ENCODE measurements at places on chromosomes 3 and 15.

GRCh38 chr3:176120507-176120906, 1076.8 kb downstream of the TBL1XR1 start:
- no peak for DNase-seq

- no peak for DNase-seq
Observed at GRCh38 chr15:62553911-62554563, 389.0 kb upstream of the C2CD4B start.

GRCh38 chr15:34606545-34606944, 23.1 kb upstream of the GOLGA8B start:
- DNase-seq = no peak

DNA sequence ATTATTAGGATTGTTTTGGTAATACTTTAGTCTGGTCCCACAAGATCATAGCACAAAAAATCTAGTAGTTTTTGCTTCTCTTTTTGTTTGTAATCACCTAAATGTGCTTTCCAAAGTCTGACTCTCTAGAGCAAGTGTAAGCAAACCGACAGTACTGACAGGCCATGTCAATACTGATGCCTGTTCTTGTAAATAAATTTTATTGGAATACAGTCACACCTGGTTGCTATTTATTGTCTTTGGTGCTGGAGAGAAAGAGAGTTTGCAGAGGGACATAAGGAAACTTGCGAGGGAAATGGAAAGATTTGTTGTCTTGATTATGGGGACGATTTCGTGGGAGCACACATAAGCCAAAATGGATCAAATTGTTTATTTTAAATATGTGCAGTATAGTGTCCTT, 77.5 kb downstream of the NAALADL2 start:
- no peak for DNase-seq

DNA sequence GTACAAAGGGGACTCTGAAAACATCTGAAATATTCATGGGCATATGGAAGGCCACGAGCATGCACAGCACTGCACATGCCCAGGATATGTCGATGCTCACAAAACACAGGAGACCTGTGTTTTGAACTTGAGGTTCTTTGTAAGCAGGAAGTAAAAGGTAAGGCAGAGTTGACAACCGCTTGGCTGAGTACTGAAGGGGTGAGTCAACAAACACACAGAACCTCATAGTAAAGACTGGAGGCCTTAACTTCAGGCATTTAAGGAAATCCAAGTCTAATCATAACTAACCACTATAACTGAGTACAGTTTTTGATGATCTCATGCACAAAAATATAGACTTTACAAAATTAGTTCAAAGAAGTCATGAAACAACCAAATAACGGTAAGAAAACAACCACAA, 80.6 kb downstream of the MYO9A start:
- DNase-seq = no peak

DNA sequence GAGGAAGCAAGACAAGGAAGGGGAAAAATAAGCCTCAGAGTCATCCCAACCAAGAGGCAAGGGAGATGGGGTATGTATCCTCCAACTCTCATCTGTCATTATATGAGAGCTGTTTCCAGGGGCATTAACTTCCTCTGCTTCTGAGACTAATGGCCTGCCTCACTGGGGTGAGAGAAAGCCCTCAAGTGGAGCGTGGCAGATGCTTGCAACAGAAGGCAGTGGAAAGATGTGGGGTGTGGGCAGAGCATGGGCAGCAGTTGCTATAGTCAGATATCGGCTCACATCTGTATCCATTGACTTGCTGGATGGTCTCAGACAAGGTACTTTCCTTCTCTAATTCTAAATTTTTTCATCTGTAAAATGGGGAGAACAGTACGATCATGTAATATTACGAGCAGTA, 81.7 kb upstream of the PLCL2 start:
- no peak for DNase-seq

DNA sequence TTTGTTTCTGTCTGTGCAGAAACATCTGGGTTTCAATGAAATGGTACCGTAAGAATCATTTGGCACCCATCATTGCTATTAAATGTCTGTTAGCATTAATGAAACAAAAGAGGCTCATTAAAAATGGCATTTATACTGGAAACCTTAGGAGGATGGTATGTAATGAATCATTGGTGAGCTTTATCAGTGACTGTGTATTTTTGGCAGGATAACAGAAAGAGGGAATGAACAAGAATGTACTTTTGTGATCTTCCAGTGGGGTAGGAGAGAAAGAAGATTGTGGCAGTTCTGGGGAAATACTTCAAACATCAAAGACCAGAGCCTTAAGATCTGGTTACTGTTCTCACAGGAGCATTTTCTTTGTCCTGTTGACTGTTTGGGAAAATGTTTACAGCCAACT, 4.7 kb upstream of the DCBLD2 start:
- DNase-seq = no peak

DNA sequence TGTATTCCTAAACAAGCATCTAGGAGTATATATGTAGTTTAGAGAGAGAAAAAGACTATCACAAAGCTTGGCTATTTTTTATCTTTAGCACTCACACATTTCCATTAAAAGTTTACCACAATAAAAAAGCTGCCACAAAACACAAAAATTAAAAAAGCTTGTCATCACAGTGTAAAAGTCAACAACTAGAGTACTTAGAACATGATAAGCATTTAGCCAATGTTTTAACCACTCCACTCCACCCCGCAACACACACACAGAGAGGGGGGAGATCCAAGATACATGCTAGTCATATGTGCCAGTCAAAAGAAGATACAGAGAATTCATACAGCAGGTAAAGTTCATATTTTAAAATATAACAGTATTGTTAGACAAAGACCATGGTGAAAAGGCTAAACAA, 79.7 kb downstream of the STAG1 start:
- no peak for DNase-seq

GRCh38 chr3:34263101-34263621, 464.7 kb downstream of the PDCD6IP start:
- DNase-seq = no peak

- DNase-seq = no peak
Observed at GRCh38 chr3:14918356-14918860, 29.0 kb upstream of the NR2C2 start.

- DNase-seq = no peak
Observed at GRCh38 chr3:144109944-144110343, 138.3 kb downstream of the DIPK2A start.

DNA sequence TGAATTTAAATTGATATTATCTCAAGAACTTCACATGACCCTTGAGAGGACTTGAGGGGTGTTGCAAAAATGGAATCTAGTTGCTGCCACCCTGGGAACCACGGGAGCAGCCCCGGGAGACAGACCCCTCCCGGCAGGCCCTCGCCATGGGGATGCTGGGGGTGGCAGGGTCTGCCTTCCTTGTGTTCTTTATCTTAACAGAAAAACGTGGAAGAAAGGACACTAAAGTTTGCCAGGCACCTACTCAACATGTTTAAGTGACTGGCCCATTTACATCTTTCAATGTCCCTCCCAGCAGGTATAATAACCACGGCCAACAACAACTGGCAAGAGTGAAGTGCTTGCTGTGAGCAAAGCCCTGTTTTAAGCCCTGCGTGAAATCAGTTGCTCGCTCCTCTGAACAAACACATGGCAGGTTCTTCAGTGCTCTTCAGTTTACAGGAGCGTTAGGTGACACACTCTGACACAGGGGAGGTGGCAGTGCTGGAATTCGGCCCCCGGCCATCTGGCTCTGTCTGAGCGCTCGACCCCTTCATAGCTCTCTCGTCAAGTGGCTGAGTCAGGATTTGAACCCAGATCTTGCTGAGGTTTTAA, 112.5 kb downstream of the ASB7 start:
- DNase-seq = peak; percentile 55

GRCh38 chr3:101195951-101196713, 124.2 kb downstream of the IMPG2 start:
- no peak for DNase-seq

DNA sequence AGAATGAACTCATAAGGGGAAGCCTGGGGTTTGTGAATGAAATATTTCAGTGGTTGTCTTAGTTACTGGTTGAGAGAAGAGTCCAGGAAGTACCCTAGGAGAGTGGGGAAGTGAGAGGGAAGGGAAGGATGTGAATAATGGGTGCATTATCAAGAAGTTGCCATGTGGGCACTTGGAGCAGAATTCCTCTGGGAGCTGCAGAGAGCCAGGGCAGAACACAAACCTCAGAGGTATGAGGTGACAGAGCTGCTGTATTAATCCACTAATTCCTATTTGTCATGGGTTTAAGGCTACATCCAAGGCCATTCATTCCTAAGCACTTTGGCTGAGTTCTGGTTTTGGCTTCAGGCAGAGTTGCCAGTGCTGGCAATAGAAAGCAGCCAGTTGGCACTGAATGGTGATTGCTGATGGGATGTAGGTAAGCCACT, 29.0 kb downstream of the NDUFB4 start:
- DNase-seq = no peak

- no peak for DNase-seq
Observed at GRCh38 chr3:152200476-152201420, 68.0 kb upstream of the MBNL1 start.

GRCh38 chr15:35067496-35068347, 17.4 kb downstream of the NANOGP8 start:
- DNase-seq = no peak

- DNase-seq = no peak
Observed at GRCh38 chr3:46603446-46604046, 8.8 kb upstream of the FAM240A start.

GRCh38 chr3:115068799-115069198, 78.3 kb downstream of the ZBTB20 start:
- no peak for DNase-seq

DNA sequence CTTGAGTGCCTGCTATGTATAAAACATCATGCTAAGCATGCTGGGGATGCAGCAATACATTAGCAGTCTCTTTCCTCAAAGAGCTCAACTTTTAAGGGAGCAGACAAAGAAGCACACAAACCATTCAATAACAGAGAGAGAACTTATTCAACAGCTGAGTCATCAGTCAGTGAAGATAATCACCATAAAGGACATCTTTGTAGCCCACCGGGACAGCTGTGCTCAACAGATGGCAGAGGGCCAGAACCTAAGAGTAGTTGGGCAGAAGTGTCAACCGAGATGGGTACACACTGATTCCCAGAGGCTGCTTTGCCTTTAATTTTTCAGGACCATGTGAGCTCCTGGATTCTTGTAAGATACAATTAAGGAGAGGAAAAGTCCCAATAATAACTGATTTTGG, 4.2 kb upstream of the RAB8B start:
- no peak for DNase-seq

GRCh38 chr3:44442596-44443309, 34.7 kb downstream of the ZNF445 start:
- DNase-seq = no peak

GRCh38 chr3:72269475-72269874, 484.5 kb upstream of the PROK2 start:
- no peak for DNase-seq

DNA sequence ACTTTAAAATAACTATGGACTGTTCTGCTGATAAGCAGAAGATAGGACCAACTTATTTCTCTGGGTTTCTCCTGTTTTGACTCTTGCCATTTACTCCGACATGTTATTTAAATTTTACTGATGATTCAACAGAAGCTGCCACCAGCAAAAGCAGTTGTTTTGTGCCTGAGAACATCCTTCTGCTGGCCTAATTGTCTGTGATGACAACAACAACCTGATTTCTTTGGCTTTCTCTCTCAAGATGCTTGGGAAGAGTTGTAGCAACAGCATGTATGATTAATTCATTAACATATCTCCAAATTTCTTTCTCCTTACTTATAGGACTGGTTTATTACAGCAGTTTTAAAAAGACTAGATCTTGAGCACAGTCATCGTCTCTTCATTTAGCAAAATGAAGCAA, 36.9 kb upstream of the DYNC1LI1 start:
- DNase-seq = no peak

GRCh38 chr15:68823561-68823960, 2.9 kb upstream of the ANP32A start:
- DNase-seq = no peak

DNA sequence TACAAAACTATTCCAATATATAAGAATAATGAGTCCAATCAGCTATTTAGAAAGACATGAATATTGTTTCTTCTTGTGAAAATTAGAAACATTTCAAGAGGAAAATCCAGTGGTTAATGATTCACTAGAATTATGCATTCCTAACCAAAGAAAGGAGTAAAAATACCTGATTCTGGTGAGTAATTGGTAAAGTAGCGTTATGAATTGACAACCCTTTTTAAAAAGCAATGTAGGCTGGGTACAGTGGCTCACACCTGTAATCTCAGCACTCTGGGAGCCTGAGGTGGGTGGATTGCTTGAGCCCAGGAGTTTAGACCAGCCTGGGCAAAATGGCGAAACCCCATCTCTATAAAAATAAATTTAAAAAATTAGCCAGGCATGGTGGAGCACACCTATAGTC, 43.3 kb downstream of the TOPAZ1 start:
- no peak for DNase-seq

GRCh38 chr15:100929641-100930042, 10.5 kb downstream of the LRRK1 start:
- no peak for DNase-seq

- DNase-seq = no peak
Observed at GRCh38 chr3:47404955-47405790, 24.4 kb downstream of the PTPN23 start.

- no peak for DNase-seq
Observed at GRCh38 chr15:93020976-93021772, 67.8 kb downstream of the RGMA start.

- DNase-seq = peak; percentile 20
Observed at GRCh38 chr3:127629467-127630403, 750 bp downstream of the PODXL2 start.

GRCh38 chr15:29765234-29765841, 56.9 kb downstream of the TJP1 start:
- peak; percentile 35 for DNase-seq

- DNase-seq = no peak
Observed at GRCh38 chr3:116863270-116863770, 153.7 kb downstream of the TUSC7 start.

GRCh38 chr3:1087066-1087560, 5.7 kb upstream of the CNTN6 start:
- no peak for DNase-seq

GRCh38 chr15:33007303-33007855, 187.1 kb downstream of the FMN1 start:
- no peak for DNase-seq

DNA sequence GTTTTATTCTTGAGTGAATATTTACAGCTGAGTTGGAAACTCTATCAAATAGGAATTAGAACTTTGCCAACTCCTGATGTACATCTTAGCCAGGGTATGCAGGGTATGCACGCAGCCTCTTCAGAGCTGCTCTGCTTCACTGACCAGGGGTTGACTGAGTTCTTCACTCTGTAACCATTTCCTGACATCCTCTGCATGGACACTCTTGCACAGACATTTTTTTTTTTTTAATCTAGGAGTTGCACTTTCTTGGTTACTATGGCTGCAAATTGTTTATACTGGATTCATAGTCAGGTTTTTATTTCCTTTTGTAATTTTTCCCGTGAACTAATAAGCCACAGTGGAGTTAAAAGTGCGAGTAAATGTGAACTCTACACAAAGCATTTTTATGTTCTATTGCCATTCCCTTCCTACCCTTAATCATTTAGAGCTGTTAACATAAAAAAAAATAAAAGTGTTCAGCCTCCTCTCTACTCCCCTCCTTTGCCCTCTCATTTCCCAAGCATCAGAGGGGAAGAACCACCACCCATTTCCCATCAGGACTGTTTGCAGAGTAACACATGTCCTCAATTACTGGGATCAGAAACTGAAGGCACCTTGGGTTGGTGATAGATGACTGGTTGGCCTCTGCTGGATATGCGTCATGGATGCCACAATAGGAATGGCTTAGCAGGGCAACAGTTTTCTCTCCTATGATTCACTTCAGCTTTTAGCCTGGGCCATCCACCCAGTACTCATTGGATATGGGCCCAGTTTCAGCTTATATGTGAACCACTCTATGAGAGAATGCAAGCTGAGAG, 54.0 kb downstream of the DUT start:
- DNase-seq = no peak

GRCh38 chr3:65685621-65686235, 353.0 kb downstream of the MAGI1 start:
- no peak for DNase-seq
